ENCODE measurements at places on chromosomes 1 and 21.
A peak's percentile ranks its signal among the peaks of the same experiment; 100 is the strongest.

GRCh38 chr1:67838180-67838910, 5.1 kb upstream of the GNG12 start:
- DNase-seq, result no peak

- DNase-seq, result peak; percentile 54
Observed at GRCh38 chr1:223712850-223713474, 623 bp downstream of the CAPN2 start.

- no peak for DNase-seq
Observed at GRCh38 chr21:36883532-36884486, 82.7 kb downstream of the HLCS start.

DNA sequence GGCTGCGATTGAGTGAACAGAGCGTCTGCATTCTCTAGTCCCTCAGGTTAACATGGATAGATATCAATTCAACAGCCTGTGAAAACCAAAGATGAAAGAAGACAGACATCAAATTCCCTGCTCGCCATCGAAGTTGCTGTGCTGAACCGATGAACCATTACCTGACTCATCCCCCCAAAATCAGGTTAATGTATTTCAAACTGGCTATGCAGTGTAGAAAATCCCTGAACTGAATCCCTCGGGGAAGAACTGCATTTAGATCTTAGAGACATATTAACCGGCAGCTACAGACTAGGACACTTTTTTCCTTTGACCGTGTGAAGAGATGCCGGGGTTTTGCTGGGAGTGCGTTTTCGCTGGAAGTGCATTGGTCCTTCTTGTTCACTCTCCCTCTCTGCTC, 213.2 kb upstream of the KIAA0040 start:
- DNase-seq, result no peak

GRCh38 chr1:56824271-56824670, 5.1 kb upstream of the FYB2 start:
- no peak for DNase-seq

- DNase-seq, result no peak
Observed at GRCh38 chr1:59218521-59219236, 78.2 kb upstream of the FGGY start.

DNA sequence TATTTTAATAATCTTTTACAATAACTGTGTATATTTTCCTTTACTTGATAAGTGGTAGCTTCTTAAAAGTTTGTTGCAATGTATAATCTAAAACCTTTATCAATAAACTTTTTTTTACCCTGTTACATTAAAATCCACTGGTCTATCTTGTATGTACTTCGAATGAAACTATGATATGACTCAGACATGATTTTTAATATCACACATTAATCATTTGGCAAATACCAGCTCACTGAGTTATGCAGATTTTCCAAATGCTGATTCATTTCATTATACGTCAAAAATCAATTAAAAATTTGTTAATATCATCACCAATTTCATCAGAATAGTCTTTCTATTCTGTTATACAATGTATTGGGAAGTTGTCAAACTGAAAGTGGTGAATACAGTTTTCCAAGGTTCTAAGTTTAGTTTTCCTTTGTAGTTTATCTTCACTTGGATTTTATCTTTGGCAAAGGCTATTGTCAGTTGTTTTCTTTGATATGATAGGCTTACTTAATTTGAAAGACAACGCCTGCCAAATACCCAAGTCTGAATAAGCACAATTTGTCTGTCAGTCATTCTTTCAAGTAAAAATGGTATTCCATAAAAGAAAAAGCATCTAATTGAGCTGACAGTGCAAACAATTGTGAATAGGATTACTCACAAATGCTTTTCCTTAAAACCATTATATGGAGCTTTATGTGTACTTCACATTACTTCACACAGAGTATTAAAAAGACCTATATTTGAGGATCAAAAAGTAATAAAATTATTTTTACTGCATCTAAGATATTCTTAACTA, 127.0 kb downstream of the NME7 start:
- DNase-seq, result no peak

- DNase-seq, result peak; percentile 70
Observed at GRCh38 chr21:32806810-32807386, 35.3 kb upstream of the PAXBP1 start.

DNA sequence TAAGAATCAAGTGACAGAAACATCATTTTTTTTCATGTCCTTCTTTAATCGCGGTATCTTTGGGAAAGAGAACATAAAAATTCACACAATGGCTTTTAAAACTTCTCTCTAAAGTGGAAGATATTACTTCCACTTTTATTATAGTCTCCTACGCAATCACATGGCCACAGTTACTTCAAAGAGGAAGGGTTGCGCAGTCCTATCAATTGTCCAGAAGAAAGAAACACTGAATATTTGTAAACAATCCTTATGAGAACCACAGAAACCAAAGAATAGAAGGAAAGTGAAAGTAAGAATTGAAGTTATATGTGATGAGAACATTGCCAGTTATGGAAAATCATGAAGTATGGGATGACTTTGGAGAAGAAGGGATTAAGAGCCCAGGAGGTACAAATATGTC, 32.6 kb downstream of the CFH start:
- peak; percentile 70 for DNase-seq

DNA sequence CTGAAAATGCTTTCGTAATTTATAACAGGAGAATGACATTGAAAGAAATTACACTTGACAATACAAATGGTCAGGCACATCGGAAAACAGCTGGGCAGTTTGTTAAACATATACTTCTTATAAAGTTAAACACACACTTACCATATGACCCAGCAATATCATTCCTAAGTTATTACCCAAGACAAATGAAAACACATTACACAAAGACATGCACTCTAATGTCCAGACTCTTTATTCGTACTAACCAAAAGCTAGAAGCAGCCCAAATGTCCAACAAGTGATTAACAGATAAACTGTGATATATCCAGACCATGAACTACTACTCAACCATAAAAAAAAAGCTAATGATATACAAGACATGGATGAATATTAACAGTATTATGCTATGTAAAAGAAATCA, 8.5 kb downstream of the AKT3 start:
- no peak for DNase-seq

DNA sequence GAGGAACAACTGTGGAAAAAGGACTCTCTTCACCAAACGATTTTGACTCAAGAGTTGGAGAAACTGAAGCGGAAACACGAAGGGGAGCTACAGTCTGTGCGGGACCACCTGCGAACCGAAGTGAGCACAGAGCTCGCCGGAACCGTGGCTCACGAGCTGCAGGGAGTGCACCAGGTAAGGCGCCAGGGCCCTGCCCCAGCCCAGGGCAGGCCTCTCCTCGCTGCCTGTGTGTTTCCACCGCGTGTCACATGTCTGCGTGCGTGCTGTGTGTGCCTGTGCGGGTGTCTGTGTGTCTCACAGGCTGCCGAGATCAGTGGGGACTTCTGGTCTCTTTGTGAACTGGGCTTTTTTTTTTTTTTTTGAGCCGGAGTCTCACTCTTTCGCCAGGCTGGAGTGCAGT, 43.0 kb downstream of the PCNT start:
- DNase-seq, result no peak

DNA sequence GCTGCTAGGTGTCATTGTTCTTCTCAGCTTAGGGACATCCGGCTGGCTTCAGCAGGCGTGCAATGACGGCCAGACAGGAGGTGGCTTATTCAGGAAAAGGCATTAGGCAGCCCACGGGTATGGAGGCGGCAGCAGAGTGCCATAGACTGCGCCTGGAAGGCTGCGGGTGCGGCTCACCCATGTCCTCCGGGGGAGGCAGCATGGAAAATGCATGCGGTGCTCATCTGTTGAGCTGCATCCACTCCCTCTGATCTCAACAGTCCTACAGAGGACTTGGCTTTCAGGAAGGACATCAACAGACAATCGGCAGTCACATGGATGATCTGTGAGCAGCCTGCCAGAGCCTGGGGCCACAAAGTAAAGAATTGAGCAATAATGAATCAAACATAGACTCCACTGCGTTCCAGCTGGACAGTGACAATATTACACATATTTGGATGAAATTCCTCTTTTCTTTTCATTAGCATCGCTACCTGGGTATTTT, 42.9 kb downstream of the UMODL1 start:
- DNase-seq, result peak; percentile 88

DNA sequence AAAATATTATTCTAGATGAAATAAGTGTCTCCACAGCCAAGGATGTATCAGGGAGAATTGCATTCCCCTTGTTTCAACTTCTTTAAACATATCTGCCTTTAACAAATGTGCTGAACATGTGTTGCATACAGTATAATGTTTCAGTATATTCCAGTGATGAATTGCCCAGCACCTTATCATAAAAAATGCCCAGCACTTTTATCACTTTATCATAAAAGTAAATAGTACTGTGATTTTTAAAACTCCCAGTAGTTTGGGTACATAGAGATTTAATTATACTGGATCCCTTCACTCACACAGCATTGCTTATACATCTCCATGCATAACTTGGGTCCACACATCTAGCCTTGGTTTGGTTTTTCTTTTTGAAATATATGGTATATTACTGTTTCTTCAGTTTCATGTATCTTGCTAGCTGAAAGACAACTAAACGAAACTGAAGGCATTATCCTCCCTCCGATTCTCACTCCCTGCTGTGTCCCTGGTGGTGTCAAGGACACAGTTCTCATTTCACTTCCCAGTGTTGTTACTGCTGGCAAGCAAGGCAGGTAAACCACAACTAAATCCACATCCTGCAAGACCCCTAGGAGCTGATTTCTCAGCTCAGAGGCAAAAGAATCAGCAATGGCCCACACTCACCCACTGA, 118.2 kb upstream of the SLC44A3 start:
- no peak for DNase-seq

DNA sequence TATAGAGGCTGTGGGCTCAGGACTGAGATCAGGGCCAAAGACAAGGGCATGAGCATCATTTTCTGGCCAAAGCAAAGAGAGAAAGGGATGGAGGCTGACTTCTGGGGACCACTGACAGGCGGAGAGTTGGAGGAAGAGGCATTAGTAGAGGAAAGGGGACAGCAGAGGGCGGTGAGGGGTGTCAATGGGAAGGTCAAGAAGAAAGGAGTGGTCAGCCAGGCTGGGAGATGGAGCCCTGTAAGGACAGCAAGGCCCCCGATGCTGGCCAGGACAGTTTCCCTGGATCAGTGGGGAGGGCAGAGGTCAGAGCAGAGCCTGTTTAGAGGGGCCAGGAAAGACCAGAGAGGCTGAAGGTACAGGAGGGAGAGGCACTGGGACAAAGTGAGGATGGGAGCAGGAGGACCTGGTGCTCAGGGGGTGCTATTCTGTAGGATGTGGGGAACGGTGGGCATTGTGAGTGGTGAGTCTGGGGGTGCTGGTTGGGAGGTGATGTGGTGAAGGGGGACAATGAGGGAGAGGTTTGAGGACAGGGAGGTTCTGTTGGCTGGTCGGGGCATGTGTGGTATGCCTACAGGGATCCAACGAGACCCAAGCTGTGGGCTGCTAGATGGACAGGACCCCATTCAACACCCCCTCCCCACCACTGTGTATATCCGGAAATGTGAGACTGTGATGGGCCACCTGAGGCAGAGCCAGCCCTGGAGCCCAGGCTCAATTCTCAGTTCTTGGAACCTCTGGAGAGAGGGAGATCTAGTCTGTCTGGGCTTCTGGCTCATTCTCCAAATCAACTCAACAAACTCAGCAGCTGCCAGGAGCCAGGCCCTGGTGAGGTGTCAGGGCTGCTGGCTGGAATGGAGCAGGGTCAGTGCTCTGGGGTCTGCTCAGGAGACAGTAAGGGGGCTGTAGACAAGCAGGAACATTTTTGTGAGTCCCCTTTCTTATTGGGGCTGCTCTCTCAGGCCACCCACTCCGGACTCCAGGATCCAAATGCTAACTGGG, 1.4 kb upstream of the FAM151A start:
- no peak for DNase-seq

DNA sequence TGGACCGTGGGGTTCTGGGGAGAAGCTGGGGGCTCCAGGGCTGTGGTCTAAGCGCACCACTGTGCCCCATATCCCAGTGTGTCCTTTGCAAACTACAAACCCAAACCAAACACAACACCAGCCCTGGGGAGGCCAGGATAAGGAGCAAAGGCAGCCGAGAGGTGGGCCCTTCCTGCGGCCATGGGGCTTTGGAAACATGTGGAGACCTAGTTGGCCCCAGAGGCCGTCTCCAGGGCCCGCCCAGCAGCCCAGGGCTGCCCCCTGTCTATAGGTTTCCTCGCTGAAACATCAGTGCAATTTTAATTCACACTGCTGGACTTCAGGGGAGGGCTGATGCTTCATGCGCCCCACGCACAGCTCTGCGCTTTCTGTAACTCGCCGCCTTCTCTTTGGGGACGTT, 61.3 kb downstream of the PRDM16 start:
- DNase-seq, result no peak

GRCh38 chr1:158153179-158153578, 27.5 kb upstream of the CD1D start:
- DNase-seq, result no peak

GRCh38 chr1:57384901-57385300, 39.0 kb downstream of the DAB1 start:
- DNase-seq, result no peak

DNA sequence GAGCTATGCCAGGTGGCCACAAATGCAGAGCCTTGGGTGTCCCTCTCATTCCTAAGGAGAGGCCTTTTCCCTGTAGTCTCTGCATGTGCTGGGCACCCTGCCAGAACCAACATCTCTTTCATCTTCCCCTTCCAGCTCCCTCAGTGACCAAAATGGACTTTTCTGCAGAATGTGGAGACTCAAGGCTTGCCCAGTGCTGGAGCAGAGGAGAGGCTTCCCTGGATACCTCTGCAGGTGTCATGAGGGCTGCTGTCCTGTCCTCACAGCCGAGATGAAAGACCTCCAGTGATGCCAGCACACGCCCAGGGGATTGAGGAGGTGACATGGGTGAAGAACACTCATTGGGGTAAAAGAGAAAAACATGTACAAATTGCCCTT, 347.0 kb upstream of the AJAP1 start:
- DNase-seq, result no peak

GRCh38 chr1:168386949-168387586, 106.4 kb downstream of the TBX19 start:
- DNase-seq, result peak; percentile 24

GRCh38 chr1:181180407-181181031, 92.0 kb downstream of the IER5 start:
- no peak for DNase-seq

- DNase-seq, result no peak
Observed at GRCh38 chr1:199751962-199752687, 275.4 kb upstream of the NR5A2 start.

GRCh38 chr1:82154219-82154970, 353.7 kb downstream of the ADGRL2 start:
- no peak for DNase-seq

- DNase-seq, result no peak
Observed at GRCh38 chr1:156785458-156785857, 18.1 kb downstream of the PRCC start.

DNA sequence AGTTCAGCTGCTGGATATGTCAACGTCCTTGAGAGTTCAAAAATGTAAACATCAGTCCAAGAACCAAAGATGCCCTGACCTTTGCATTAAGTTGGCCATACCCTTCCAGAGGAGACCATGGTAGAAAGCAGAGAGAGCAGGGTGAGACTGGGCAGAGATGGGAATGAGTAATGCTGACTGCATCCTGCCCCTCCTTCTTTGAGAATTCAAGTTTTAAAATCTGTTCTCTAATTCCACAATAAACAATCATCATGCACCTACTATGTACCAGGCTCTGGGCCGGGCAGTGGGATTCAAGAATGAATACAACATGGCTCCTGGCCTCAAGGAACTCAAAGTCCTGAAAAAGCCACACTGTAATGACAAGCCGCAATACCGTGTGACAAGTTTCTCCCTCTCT, 3.9 kb upstream of the HAO2 start:
- no peak for DNase-seq
